ENCODE measurements at places on chromosomes 3 and 15.

- no peaks in the 10 kb centered on the region for H3K36me3 ChIP-seq
- H3K27me3 ChIP-seq = peaks cover 56% of the 10 kb centered on the region
Measured at GRCh38 chr3:14510838-14511622, 29.1 kb downstream of the GRIP2 start.

DNA sequence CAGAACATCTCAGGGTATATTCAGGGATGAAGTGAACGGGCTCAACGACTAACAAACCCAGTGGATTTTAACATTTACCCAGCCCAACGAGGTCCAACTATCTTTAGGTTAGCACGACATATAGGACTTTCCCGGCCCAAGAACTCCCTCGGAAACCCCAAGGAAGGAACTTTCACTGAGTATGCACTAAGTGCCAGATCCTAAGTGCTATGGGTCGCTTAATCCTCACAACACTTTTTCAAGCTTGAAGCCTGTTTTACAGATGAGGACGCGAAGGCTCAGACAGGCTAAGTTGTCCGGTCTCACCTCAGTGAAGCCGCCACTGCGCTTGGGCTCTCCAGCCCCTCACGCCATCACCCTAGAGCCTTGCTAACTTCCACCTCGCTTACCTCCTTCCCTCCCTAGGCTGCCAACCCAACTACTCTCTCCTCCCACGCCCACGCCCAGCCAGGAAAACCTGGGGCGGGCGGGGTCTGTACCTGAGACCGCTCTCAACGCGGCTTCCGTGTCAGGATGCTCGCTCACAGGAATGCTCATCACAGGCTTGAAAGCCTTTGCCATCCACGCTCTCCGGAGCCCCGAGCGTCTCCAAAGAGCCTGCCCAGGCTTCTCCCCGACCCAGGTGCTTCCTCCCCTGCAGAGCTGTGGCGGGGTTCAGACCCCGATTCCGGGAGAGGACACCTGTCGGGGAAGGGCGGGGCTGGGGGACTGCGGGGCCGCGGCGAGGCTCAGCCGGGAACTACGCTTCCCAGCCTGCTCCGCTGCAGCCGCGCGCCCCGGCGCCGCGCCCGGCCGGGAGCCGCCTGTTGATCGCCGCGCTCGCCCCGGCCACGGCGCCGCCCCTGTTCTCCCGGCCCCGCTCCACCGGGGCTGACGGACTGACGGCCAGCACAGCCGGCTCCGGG lies at the start of gene TMOD2:
Gene TMOD2, plus strand, starts transcription at position 806 of the 905 bp plus-strand sequence. CDS start 14,845 bp downstream, outside the sequence.
- H3K4me1 ChIP-seq = no peaks in the 10 kb centered on the region
- peaks cover 27% of the 10 kb centered on the region for H3K27me3 ChIP-seq
- no peaks in the 10 kb centered on the region for H3K36me3 ChIP-seq
- H3K4me3 ChIP-seq = peak within 1 kb of the TSS; percentile 71

DNA sequence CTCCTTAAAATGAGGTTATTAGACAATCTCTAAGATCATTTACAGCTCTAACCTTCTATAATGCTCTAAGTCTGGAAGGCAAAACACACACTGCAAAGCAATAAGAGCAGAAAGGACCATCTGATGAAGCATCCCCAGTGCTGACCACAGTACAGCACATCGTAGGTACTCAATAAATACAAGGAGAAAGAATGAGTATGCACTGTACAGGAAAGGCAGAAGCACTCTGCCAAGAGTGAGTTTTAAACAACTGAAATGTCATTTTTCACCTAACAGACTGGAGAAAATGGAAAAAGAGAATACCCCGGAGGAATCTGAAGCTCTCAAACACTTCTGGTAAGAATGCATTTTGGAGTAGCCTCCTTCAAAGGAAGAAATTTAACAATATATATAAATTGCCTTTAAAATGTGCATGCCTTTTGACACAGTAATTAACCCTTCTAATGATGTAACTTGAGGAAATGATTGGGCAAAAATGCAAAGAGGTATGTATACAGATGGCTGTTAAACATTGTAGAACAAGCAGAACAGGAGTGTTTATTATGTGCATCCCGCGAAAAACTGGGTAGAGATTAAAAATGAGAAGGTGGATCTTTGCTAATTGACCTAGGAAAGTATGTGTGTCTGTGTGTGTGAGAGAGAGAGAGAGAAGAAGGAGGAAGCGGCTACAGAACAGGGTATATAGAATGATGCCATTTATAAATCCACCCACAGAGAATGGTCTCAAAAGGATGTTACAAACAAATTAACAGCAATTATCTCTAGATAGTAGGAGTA lies 8.0 kb upstream of the OXTR start:
- H3K4me3 ChIP-seq = no peak overlapping the region
- H3K4me1 ChIP-seq = no peaks in the 10 kb centered on the region
- H3K27me3 ChIP-seq = no peaks in the 10 kb centered on the region
- no peaks in the 10 kb centered on the region for H3K36me3 ChIP-seq
- H3K27ac ChIP-seq = no peak overlapping the region

DNA sequence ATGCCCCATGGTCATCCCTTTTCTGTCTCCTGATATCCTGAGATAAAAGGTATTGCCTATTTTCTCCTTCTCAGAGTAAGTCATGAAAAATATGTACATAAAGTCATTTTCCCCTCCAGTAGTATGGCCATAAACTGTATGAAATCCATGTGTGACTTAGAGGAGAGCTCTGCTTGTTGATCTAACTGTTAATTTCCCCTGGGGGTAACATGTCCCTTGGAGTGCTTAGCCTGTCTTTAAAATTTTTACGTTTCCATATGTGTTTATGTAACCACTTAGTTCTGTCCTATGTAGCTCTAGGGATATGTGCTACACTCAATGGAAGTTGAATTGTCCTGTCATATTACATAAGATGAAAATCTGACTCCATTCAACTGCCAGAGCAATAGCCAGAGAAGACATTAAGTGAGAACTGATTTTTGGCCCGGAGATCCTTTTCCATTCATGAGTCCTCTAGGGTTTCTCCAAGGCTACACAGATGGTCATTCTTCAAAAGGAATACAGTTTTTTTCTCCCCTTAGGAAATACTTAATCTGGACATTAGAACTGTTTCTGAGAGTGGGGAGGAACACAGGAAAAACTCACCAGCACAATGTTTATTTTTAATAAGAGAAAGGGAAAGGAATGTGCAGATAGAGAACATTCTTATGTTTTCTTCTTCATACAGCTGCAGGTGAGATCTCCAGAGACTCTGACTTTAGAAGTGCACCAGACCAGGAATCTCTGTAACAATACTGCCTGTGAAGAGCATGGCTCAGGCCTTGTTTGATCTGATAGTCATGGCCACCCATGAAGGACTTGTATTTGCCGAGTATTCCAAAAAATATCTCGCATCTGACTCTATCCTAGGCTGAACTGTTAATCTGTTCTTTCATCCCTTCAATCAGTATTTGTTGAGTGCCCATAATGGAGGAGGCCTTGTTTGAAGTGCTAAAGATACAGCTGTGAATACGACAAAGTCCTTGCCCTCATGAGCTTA lies 29.8 kb upstream of the CLRN1 start:
- no peak for DNase-seq
- H3K36me3 ChIP-seq = no peaks in the 10 kb centered on the region
- no peaks in the 10 kb centered on the region for H3K27me3 ChIP-seq

- H3K27ac ChIP-seq = no peak overlapping the region
- H3K27me3 ChIP-seq = no peaks in the 10 kb centered on the region
- H3K4me1 ChIP-seq = no peaks in the 10 kb centered on the region
Measured at GRCh38 chr3:157405457-157405856, 31.2 kb upstream of the PTX3 start.

- no peaks in the 10 kb centered on the region for H3K36me3 ChIP-seq
- no peaks in the 10 kb centered on the region for H3K27me3 ChIP-seq
- DNase-seq = peak; percentile 78
- no peak within 1 kb of the TSS for H3K27ac ChIP-seq
Measured at GRCh38 chr3:58332575-58333188, at the start of gene PXK. Gene PXK, plus strand, starts transcription at chr3:58332892. Its CDS starts 97 bp downstream, at chr3:58332989.

DNA sequence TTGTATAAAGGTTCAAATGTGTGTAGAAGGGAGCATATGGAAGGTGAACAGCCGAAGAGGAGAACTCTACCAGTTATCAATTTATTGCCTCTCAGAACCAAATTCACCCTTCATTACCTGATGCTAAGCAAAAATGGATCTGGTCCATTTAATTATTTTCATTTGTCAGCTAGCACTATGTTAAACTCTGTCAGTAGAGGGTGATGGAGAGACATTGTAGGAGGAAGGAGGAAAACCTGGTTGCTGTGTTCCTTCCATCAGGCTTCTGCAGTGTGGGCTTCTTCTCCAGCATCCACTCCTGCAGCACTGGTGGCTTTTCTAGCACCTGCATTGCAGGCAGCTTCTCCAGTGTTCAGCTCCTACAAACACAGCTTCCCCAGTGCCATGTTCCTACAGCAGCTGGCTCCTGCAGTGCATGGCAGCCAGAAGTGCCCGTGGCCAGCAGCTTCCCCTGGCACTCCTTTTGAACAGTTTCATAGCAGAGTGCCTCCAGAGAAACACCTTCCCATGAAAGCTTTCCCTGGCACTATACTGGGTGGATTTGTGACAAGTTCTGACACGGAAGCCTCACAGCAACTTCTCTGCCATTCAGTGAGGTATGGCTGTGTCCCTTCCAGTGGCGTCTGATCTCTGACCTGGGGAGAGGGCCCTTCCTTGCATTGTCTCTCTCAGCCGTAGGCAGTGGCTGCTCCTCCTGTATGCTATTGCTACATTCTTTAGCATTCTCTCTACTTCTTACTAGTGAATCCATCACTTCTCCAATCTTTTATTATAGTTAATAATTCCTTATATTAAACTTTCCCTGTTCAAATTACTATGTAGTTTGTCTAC lies 14.6 kb upstream of the IL17RD start:
- peak; percentile 47 for DNase-seq
- no peak overlapping the region for H3K27ac ChIP-seq
- no peaks in the 10 kb centered on the region for H3K36me3 ChIP-seq
- no peaks in the 10 kb centered on the region for H3K27me3 ChIP-seq
- no peak overlapping the region for H3K4me3 ChIP-seq

DNA sequence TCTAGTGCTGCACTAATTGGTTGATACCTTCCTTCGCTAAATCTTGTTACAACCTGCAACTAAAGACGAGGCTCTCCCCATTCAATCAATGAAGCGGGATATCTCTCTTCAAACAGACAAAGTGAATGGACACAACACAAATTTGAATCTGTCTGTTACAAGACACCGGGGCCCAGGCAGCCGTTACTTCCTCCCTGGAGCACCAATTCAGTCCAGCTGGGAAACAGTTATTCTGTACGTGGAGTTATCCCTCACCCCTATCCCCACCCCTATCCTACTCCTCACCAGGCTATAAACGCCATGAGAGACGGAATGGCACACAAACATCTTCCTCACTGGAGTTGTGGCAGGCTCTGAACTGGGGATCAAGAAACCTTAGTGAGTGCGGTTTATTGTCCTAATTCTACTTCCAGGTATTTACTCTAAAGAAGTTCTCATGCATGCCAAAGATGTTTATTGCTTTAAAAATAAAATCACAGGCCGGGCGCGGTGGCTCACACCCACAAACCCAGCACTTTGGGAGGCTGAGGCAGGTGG lies 181.8 kb downstream of the FOXP1 start:
- no peaks in the 10 kb centered on the region for H3K4me1 ChIP-seq
- DNase-seq = no peak
- H3K36me3 ChIP-seq = no peaks in the 10 kb centered on the region

DNA sequence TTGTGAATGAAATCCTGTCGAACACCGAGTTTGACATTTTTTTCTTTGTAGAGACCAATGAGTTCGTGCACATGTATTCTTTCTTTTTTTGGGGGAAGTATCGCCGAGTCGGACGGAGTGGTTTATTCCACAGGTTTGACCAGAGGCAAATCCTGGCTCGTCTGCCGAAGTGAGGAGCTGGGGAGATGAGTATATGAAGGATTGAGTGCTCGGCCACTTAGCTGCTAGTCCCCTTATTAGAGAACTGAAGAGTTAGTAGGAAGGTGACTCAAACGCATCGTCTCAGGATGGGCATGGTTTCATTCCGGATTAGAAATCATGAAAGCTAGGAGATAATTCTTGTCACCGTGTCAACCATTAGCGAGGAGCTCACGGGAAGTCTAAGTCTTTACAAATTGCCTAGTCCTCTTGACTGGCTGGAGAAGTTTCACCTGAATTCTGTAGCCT lies 154.7 kb upstream of the GOLIM4 start:
- peaks cover 10% of the 10 kb centered on the region for H3K4me1 ChIP-seq
- H3K27me3 ChIP-seq = no peaks in the 10 kb centered on the region
- peak overlapping the region; percentile 70 for H3K4me3 ChIP-seq
- peak overlapping the region; percentile 66 for H3K27ac ChIP-seq
- DNase-seq = peak; percentile 52

- H3K27me3 ChIP-seq = no peaks in the 10 kb centered on the region
- no peak overlapping the region for H3K4me3 ChIP-seq
- no peak for DNase-seq
Measured at GRCh38 chr3:29868543-29869101, 587.8 kb downstream of the RBMS3 start.

DNA sequence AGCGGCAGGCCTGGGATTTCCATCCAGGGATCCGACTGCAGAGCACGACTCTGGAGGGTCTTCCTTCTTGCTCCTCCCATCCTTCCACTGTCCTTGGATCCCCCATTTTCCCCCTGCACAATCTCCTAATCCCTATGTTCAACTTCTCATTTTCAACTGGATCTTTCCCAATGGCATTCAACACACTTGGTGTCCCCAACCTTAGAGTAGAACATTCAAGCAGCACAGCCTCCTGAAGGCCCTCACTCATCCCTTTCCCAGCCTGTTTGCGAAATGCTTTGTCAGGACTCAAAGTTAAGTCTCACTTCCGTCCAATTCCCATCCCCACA lies 32.3 kb downstream of the RPN1 start:
- no peaks in the 10 kb centered on the region for H3K27me3 ChIP-seq
- DNase-seq = no peak
- H3K36me3 ChIP-seq = peaks cover 14% of the 10 kb centered on the region
- peak overlapping the region; percentile 56 for H3K27ac ChIP-seq
- peaks cover 19% of the 10 kb centered on the region for H3K4me1 ChIP-seq

GRCh38 chr3:135915206-135915605 lies 50.3 kb upstream of the PPP2R3A start:
- DNase-seq = no peak
- H3K4me3 ChIP-seq = no peak overlapping the region

GRCh38 chr15:81265944-81266775 lies 57.8 kb downstream of the STARD5 start:
- no peaks in the 10 kb centered on the region for H3K27me3 ChIP-seq
- DNase-seq = peak; percentile 90
- peak overlapping the region; percentile 71 for H3K27ac ChIP-seq
- peak overlapping the region; percentile 48 for H3K4me3 ChIP-seq
- peaks cover 23% of the 10 kb centered on the region for H3K4me1 ChIP-seq

DNA sequence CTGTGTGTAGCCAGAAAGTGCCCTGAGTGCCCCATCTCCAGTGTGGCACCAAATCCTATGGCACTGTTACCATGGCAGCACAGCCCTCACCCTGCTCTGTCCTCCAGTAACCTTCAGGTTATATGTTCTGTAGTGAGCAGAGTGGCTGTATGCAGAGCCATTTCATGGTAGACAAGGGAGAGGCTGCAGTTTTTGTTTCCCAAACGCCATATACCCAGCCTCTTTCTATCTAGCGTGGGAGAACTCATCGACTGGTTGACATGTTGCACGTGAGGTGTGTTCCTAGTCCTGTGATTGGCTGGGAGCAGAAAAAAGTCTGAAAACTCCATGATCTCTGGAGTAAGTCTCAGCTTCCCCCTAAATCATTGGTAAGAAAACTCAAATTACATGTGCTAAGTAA lies 2.0 kb downstream of the SIDT1 start:
- H3K4me1 ChIP-seq = peaks cover 20% of the 10 kb centered on the region
- no peak overlapping the region for H3K27ac ChIP-seq
- no peaks in the 10 kb centered on the region for H3K36me3 ChIP-seq
- peak overlapping the region; percentile 81 for H3K4me3 ChIP-seq
- DNase-seq = no peak
- H3K27me3 ChIP-seq = no peaks in the 10 kb centered on the region

All from MM.1S (cell line).